ENCODE measurements at places on chromosomes 4 and X. TPM values are rescaled to one million over a fixed set of nuclear protein-coding genes. Genes with fewer than 3 reads are reported as not detected.

TSPAN7 gene
- 0.49 TPM for total RNA-seq

ADAMTS3 gene
- 6.7 TPM for total RNA-seq

GSX2 gene
- total RNA-seq, result not detected

CT45A10 gene
- total RNA-seq, result not detected

ESX1 gene
- not detected for total RNA-seq

TCEANC gene
- 1.3 TPM for total RNA-seq

SLC34A2 gene
- total RNA-seq, result not detected

KLHL5 gene
- total RNA-seq, result 39.8 TPM

PLS3 gene
- 87.7 TPM for total RNA-seq

MUC7 gene
- not detected for total RNA-seq

HSD17B13 gene
- not detected for total RNA-seq

WNK3 gene
- 1.3 TPM for total RNA-seq

FGF2 gene
- 10.9 TPM for total RNA-seq
